ENCODE measurements at places on chromosomes 13 and 19.

GRCh38 chr19:13078381-13078780, 24.3 kb downstream of the LYL1 start:
- DNase-seq: no peak

GRCh38 chr13:24220086-24220703, 59.7 kb downstream of the SPATA13 start:
- peak; percentile 85 for DNase-seq

DNA sequence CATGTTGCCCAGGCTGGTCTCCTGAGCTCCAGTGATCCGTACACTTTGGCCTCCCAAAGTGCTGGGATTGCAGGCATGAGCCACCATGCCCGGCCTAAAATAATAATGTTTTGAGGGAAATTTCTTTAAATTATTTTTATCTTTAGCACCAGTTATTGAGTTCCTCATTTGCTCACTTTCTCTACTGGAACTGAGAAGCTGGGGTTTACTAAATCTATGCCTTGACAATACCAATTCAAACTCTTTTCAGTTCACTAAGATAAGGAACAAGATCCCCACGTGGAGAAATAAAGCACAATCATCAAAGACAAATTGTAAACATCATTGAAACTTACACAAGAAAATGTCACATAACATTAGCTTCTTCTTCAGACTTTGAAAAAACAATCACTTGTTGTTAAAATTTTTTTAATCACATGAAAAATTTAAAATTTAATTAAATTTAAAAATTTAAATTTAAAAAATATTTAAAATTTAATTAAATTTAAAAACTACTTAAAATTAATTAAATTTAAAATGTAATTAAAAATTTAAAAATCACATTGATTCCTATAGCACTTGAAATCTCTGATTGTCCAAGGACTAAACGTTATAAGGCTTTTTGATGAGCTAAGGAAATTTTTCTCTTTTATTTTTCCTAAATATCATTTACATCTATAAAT, 25.2 kb upstream of the XPO4 start:
- no peak for DNase-seq

DNA sequence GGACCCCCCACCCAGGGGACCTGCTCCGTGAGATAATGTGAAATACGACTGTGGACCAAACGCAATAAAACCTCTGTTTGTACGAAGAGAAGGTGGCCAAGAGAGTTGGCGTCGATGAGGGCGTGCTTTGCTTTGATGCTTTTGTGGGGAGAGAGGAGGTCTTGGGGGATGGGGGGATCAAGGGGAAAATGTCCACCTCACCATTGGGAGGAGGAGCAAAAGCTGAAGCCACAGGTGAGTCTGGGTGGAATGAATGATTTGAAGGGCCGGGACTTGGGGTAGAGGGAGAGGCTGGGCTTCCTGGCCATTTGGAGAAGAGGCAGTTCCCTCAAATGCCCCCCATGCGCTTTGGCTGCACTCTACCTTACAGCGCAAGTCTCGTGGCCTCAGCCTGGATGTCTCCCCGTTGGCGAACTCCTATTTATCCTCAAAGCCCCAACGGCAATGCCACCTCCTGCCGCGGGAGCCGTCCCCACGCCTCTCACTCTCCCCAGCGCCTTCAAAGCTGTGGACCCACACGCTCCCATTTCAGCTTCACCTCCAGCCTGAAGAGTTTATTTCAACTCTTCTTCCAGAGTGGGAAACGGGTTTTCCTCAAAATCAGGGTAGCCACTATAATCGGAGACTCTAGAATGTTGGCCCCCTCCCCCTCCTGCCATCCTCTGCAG, 795 bp upstream of the ABCA7 start:
- no peak for DNase-seq

- DNase-seq: no peak
These were observed 16.6 kb downstream of the MED4 start for GRCh38 chr13:48078251-48078656.

- no peak for DNase-seq
These were observed 590.3 kb upstream of the MIR17HG start for GRCh38 chr13:90757127-90757680.
